Neural progenitor cell (in vitro differentiated cells): ENCODE measurements at places on chromosomes 16 and 17.
A peak's percentile ranks its signal among the peaks of the same experiment; 100 is the strongest.

- peak; percentile 44 for DNase-seq
Observed at GRCh38 chr17:57518587-57519581, 226.2 kb downstream of the CCDC182 start.

GRCh38 chr16:27611340-27611739 is 61.4 kb downstream of the KATNIP start:
- no peak for DNase-seq

DNA sequence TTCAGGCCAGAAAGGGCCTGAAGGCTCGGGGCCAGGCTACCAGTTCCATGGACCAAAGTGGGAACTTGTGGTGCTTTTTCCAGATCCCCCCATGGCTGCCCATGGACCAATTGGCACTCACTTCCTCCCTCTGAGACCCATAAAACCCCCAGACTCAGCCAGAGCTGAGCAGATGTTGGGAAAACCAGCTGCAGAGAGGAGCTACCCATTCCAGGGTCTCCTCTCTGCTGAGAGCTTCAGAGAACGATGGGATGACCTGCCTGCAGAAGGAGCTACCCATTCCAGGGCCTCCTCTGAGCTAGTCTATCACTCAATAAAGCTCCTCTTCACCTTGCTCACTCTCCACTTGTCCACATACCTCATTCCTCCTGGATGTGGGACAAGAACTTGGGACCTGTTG is 52.2 kb upstream of the MED9 start:
- DNase-seq: no peak

DNA sequence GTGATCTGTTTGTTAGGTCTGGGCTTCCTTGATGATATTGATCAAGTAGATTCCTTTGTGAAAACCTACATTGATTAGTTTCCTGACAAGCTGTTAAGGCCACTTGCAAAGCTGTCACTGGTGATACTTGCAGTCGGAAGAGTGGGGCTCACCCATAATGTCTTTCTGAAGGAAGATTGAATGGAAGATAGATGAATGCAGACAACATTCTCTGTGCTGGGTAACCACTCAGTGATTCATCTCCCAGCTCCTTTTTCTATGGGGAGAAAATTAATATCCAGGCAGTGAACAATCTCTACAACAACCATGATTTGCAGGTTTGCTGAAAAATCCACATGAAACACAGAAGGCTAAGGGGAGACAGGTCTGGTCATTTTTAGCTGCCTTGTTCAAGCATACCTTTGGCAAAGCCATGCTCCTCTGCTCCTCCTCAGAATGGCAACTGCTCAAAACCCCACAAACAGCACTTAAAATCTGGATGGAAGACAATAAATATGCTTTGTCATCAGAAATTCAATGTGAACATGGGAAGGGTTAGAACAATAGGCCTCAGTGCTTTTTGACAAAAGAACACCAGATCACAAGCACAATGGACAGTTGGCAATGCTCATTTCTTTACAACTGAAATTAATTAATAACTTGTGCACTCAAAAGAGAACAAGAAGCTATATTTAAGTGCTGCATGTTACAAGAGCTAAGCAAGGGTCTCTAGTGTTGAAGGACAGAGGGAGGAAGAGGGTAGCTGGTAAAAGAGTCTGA is 495.4 kb downstream of the TOX3 start:
- no peak for DNase-seq

DNA sequence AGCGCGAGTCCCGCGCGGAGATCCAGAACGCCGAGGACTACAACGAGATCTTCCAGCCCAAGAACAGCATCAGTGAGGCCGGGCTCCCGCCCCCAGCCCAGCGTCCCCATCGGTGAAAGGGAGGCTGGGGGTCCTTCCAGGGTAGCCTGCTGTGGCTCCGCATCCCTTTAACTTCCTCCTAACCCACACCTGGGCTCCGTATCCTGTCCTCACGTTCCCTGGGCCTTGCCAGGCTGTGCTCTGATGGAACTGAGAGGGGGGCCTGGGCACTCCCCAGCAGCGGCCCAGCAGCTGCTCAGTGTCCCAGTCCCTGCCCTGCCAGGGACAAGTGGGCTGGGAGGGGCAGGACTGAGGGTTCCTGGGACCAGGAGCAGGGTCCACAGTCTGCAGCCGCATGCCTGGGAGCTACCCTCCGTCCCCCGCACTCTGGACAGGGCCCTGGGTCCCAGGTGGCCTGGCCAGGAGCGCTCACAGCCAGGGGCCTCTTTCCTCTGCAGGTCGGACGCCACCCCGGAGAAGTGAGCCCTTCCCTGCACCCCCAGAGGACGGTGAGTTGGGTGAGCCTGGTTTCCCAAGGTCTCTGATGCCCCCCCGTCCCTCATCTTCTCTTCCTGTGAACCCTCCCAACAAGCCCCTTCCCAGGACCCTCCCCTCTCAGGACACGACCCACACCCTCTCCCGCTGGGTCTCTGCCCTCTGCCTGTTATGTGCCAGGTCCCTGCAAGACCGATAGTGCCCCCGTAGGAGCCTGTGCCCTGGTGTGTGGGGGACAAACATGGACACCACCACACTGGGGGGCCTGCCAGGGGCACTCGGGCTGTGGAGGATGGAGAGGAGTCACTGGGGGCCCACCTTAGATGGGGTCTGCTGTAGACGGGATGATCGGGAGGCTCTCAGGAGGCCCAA is 18.1 kb downstream of the KATNB1 start:
- no peak for DNase-seq

DNA sequence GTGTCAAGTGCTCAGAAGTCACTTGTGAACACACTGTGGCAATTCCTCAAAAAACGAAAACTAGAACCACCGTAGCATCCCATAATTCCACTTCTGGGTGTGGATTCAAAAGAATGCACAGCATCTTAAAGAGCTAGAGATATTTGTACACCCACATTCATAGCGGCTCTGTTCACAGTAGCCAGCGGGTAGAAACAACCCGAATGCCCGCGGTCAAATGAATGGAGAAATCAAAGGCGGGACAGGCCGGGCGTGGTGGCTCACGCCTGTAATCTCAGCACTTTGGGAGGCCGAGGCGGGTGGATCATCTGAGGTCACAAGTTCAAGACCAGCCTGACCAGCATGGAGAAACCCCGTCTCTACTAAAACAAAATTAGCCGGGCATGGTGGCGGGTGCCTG is 337.5 kb downstream of the SEC14L1 start:
- no peak for DNase-seq

DNA sequence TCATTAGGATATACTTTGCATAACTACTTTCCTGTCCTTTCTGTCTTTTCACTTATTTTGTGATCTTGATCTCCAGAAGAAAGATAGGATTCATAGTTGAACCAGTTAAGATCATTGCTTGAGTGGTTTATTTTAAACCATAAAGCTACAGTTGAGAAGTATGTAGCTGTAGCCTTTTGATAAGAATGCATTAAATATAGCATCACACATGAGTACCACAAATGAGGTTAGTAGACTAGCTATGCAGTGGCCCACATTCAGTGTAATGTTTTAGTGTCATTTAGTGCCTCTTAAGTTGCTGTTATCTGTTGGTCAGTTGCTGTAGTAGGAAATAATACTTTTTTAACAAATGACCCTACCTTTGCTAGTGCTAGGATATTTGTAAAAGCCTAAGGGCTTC is 1.3 kb downstream of the NLK start:
- no peak for DNase-seq

DNA sequence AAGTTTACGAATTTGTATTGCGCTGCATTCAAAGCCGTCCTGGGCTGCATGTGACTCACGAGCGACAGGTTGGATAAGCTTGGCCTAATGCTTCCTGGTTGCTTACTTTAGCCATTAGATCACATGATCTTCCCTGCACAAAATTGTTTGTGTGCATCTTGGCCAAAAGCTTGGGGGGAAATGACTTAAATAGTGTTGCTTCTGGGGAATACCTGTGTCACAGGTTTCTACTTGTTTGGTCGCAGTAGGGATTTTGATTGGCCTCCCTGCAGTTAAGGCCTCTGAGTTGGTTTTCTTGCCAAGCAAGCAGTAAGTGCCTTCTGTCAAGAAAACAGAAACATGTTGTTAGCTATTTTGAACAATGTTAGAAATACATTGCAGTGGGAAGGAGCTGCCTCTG is 39.6 kb upstream of the DUSP14 start:
- no peak for DNase-seq

DNA sequence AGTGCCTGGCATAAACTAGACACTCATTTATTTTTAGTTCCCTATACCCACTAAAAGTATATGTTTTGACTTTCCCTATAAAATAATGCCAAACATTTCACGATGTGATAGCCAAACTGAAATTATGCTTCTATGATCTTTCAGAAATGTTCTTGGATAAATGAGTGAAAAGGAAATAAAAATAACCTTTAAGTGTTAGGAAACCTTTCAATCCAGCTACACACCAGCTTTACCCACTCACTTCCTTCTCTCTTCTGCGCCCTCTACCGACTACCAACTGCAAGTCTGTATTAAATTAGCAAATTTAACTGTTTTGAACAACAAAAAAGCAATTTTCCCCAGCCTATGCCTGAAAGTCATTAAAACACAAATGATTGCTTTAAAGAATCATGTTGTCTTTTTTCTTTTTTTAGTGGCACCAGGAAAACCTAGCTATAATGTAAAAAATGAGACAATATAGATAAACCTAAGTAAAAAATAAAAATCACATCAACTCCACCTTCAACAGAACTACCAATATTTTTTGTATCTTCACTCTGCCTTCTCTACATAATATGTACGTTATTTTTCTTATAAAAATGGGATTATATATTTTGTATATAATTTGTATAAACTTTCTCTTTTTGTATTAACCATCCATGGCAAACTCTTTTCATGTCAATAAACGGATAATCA is 13.2 kb upstream of the TMEM100 start:
- peak; percentile 74 for DNase-seq

DNA sequence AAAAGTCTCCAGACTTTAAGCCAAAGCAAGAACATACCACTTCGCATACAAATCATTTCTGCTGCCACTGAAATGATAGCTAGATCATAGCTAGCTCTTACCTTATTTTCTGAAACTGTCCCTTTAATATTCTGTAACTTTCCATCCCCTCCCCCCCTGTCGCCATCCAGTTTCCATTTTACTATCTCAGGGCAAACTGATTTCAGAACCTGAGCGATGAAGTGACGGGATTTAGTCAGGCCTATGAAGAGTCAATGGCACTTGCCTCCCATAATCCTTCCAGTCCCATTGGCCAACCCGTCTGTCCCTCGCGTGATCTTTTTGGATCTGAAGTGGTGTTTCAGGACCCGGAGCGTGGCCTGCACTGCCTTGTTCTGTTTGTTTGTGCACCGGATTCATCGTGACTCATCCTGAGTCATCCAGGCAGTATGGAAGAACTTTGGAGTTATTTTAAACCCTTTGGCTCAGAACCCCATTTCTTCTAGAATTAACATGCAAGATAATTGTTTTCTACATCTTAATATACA is 199.8 kb upstream of the CHMP6 start:
- no peak for DNase-seq

GRCh38 chr17:50511058-50511457 is 2.8 kb downstream of the MYCBPAP start:
- no peak for DNase-seq

DNA sequence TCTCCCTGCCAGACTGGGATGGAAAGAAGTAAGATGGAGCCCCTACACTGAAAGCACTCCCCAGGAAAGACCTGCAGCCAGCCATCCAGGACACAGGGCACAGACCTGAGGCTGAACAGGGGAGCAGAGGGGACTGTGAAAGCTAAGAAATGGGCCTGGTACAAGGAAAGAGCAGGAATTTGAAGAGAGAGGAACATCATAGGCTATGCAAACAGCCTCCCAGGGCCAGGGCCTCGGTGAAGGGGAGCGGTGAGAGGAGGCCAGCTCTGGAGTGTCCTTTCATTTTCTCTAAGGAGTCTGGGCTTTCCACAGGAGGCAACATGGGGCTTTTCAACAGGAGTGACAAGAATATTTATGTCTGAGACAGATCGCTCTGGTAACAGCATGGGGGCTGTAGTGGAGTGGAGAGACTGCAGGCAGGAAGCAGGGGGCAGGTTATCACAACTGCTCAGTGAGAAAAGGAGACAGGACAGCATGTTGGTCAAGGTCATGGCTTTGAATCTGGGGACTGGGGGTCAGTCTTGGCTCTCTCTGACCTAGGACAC is 50.1 kb downstream of the TOM1L2 start:
- DNase-seq: no peak

- DNase-seq: no peak
Observed at GRCh38 chr17:65156835-65157565, 19.8 kb downstream of the RGS9 start.

- DNase-seq: no peak
Observed at GRCh38 chr16:66115373-66115772, 251.1 kb upstream of the CDH5 start.

GRCh38 chr17:12548558-12548957 is 117.1 kb upstream of the MYOCD start:
- DNase-seq: no peak

DNA sequence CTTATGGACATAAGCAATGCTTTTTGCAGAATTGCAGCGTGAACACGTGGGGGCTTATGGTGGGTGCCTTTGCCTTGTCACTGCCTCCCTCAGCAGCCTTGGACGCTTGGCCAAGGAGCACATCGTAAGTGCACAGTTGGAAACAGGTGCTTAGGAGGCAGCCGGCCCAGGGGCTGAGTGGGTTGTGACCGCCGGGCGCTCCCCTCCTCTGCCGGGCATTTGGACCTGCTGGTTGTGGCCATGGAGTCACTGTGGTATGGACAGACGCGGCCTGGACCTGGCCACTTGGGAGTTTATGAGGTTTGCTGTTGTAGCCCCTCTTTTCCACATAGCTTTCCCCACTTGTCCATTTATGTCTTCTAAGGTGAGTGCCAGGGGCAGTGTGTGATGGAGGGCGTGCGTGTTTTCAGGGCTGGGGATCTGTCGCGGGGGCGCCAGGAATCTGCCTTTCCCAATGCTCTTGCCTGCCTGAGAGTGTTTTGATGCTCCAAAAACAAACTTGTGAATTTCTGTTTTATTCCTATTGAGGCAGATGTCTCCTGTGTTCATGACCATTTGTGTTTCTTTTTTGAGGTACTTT is 49.2 kb downstream of the PDPK1 start:
- no peak for DNase-seq

DNA sequence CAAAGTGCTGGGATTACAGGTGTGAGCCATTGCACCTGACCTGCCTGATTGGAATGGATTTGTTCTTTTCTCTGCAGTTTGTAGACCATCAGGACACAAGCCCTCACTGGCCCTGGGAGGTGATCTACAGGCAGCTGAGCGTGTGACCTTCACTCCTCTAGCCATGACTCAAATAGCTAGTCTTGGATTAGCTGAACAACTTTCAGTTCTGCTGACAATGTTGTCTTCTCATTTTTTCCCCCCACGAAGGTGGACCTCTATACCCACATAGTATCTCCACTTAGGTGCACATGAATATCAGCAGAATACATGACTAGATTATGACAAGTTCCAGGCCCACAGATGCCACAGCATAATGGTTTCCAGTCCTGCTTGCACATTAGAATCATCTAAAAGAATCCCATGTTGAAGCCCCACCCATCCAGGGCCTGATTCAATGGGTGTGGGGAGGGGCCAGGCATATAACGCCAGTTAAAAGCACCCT is 36.8 kb downstream of the HS3ST3B1 start:
- no peak for DNase-seq

DNA sequence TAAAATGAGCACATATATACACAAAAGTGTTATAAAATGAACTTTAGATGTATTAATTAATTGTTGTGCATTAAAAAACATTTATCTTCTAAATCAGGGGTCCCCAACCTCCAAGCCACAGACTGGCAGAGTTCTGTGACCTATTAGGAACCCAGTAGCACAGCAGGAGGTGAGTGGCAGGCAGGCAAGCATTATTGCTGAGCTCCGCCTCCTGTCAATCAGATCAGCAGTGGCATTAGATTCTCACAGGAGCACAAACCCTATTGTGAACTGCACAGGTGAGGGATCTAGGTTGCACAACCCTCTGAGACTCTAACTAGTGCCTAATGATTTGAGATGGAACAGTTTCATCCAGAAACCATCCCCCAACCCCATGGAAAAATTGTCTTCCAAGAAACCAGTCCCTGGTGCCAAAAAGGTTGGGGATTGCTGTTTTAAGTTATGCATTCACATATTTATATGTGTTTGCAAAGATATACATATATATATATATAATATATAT is 583.7 kb downstream of the KCNJ2 start:
- peak; percentile 45 for DNase-seq
